ENCODE measurements at places on chromosomes 7 and 10. TPM values are rescaled to one million over a fixed set of nuclear protein-coding genes. Genes with fewer than 3 reads are reported as not detected.

CPA2 gene
- total RNA-seq, result not detected

- no peak for DNase-seq
Observed at GRCh38 chr7:83005410-83005809, 157.3 kb downstream of the PCLO start.

PIK3AP1 gene
- total RNA-seq, result 1.5 TPM

- DNase-seq, result no peak
Observed at GRCh38 chr7:150511048-150511447, 3.6 kb upstream of the GIMAP7 start.

ITGA8 gene
- total RNA-seq, result 11.9 TPM

- DNase-seq, result no peak
Observed at GRCh38 chr7:125299003-125299765, 369.6 kb upstream of the POT1 start.

Measured in esophagus squamous epithelium (tissue), 5 donors.